ENCODE measurements at places on chromosomes 3 and 15.

GRCh38 chr3:195696632-195697278, 24.0 kb upstream of the MUC20 start:
- no peak for DNase-seq

DNA sequence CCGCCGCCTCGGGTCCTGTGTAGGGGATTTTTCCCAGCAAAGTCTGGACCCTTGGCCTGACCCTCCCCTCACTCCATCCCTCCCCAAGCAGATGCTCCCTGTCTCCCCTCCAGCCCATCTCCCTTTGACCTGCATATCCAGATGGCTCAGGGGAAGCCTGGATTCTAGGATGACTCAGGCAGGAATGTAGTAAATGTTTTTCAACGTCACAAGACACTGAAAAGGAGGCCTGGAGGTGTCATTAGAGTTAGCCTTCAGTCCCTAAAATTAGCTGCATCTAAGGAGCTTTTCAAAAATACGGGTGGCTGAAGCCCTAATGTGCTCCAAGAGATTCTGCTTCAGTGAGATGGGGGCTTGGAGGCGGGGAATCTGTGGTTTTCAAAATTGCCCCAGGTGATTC, 7.2 kb downstream of the ACAN start:
- no peak for DNase-seq

DNA sequence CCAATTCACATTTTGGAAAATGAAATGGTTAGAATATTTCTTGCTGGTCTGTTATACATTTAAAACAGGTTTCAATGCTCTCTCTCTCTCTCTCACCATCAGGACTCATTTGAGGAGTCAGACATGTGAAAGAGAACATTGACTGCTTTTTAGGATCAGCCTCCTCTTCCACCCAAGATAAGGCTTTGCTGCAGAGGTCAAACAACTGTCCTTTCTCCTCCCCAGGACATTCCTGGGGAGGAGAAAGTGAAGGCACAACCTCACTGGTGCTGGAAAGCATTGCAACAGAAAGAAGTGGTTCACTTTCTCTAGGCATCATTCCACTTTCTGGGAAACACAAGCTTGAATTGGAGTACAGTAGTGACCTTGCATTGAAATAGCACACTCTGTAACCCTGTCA, 409.1 kb upstream of the NR2F2 start:
- DNase-seq = no peak

DNA sequence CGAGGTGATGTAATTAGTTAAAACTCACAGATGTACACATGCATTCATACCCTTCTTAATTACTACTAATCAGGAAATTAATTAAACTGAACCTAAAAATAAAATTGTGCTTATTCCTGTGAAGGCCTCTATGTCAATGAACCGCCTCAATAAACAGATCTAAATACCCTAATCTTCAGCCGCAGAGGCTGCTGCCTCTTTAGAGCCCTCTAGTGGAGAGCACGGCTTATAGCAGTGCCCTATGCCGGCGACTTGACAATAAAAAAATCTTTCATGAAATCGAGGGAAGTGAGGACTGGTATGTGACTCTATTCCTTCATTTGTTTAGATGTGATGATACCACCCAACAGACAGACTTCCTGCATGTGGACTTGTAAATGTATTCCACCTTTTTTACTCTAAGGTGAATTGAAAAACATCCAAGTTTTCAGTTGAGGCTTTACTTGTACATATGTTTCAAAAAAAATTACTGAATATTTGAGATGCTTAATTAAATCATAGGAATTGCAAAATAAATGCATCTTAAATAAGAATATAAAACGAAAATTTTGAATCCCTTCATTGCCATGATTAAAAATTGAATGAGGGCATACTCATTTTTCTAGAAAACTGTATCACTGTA, 8.3 kb upstream of the EPHA3 start:
- DNase-seq = peak; percentile 9

- no peak for DNase-seq
These were observed 72.1 kb downstream of the ABTB1 start for GRCh38 chr3:127744875-127745274.

DNA sequence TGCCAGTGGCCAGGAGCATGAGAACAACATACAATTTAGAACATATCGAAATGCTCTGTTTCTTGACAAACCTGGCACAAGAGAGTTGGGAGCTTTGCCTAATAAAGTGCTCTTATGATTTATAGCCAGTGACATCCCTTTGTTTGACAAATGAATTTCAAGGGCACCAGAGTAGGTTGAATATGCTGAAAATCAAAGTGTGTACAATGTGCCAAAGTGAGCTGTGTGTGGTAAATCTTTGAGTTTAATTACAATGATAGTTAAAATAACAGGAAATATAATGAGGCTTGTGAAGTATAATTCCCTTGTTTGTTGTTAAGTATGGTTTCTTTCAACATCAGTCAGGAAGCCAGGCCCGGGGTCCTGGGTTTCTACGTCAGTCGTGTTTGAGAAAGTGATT, 211.9 kb downstream of the EBLN2 start:
- no peak for DNase-seq

- no peak for DNase-seq
These were observed 161.2 kb downstream of the ALCAM start for GRCh38 chr3:105527949-105528348.

DNA sequence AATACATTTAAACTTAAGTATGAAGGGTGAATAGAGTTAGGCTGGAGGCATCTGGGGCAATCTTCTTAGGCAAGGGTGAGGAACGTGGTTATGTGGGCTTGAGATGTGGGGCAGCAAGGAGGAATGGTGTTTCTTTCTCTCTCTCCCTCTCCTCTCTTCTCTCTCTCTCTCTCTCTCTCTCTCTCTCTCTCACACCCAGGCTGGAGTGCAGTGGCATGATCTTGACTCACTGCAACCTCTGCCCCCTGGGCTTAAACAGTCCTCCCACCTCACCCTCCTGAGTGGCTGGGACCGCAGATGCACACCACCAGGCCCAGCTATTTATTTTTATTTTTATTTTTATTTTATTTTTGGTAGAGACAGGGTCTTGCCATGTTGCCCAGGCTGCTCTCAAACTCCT, 4.0 kb upstream of the MGA start:
- no peak for DNase-seq

DNA sequence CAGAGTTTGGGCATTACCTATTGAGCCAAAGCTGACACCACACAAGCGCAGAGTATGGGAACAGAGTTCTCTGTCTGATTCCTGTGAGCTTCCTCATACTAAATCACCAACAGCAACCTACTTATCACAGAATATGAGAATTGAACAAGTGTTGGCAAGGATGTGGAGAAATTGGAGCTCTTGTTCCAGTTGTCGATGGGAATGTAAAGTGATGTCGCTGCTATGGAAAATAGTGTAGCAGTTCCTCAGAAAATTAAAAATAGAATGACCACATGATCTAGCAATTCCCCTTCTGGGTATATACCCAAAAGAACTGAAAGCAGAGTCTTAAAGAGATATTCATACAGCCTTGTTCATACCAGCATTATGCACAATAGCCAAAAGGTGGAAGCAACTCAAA, 33.4 kb downstream of the CD86 start:
- no peak for DNase-seq

DNA sequence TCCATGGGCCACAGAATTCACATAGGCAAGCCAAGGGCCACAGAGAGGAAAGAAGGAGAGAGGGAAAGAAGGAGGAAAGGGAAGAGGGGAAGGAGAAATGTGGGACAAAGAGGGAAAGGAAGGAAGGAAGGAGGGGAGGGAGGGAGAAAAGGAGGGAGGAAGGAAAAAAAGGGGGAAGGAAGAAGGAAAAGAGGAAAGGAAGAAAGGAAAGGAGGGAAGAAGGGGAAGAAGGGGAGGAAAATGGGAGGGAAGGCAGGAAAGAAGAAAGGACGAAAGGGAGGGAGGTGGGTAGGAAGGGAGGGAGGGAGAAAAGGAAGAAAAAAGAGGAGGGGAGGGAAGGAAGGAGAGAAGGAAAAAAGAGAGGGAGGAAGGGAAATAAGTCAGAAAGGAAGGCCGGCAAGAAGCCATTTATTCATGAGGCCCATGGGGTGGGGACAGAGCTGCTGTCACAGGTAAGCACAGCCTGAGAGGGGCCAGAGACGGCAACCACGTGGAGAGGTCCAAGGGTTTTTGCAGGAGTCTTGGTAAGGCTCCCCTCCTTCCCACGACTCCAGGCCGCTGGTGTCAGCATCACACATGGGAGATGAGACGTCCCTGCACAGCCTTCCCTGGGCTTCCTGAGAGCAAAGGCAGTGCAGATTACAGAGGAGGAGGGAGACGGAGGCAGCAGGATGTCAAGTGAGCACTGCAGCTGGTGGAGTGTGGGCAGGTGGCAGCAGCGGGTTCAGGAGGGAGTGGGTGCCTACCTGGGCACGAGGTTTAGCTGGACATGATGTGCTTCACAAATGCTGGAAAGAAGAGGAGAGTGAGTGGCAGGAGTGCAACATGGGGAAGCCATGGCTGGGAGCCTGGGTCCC, 5.5 kb downstream of the MYL3 start:
- no peak for DNase-seq

- no peak for DNase-seq
These were observed 18.9 kb upstream of the ST3GAL6 start for GRCh38 chr3:98744283-98744682.

GRCh38 chr3:194443901-194444300, 42.9 kb downstream of the ATP13A3 start:
- no peak for DNase-seq

DNA sequence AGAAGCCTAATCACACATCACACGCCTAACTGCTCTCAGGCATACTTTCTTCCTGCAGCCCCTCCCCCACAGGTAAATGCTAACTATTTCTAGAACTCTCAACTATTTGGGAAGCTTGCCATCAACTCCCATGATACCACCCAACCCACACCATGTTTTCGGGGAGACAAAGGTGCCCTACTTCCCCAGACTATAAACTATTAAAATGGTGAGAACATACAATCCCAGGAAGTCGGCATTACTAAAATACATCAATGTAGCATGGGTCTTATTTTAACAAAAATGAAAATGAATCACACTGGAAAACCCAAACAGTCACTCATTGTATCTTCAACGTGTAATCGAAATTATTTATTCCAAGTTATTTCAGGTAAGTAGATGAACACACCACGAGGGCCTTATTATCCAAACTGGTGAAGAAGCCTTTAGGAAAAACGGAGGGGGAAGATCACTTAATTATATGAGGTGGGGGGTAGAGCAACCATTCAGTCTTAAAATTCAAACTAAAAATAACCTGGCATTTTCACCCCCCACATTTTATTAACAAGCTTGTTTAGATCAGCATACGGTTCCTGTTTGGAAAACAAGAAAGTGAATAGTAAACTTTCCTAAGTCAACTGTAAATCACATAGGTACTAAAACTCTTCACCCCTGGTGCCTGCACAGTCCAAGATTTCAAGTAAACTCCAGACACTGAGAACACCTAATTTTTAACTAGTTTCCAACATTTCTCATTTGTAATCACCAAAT, 1.9 kb downstream of the TBL1XR1 start:
- DNase-seq = peak; percentile 2

- no peak for DNase-seq
These were observed 121.4 kb upstream of the RARB start for GRCh38 chr3:25306705-25307104.

- DNase-seq = no peak
These were observed 6.5 kb upstream of the TM4SF19 start for GRCh38 chr3:196344663-196345062.

DNA sequence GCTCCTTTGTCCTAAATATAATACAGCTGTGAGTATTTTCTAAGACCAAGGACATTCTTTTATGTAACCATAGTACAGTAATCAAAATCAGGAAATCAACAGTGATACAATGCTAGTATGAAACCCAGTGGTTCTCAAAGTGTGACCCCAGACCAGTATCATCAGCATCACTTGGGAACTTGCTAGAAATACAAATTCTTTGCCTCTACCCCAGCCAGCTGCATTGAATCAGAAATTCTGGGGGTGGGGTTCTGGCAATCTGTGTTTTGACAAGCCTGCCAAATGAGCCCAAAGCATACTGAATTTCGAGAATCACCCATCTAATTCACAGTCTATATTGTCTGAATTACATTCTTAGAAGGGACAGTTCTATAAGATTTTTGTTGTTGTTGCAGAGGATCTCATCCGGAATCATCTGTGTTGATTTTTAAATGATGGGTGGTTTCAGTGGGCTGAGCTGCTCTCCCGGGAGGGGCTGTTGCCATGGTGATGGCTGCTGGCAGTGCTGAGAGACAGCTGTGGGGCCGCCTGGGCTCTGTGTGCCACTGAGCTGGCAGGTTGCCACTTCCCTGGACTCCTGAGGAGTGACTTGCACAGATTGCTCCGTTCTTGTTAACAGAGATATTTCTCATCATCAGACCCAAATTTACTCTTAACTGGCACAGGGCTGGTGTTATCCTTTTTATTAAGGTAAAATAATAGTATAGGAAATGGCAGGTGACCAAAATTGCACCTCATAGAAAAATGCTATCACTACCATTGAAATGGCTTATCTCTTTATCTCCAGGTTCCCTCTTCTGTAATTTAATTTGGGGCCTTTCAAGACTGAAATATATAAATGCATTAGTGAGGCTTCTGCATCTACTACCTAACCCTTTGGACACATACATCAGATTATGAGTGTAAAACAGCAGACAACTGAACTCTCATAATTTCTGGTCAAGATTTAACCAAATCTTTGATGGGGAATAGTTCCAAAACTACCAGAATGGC, 56.5 kb downstream of the NEK11 start:
- peak; percentile 87 for DNase-seq

DNA sequence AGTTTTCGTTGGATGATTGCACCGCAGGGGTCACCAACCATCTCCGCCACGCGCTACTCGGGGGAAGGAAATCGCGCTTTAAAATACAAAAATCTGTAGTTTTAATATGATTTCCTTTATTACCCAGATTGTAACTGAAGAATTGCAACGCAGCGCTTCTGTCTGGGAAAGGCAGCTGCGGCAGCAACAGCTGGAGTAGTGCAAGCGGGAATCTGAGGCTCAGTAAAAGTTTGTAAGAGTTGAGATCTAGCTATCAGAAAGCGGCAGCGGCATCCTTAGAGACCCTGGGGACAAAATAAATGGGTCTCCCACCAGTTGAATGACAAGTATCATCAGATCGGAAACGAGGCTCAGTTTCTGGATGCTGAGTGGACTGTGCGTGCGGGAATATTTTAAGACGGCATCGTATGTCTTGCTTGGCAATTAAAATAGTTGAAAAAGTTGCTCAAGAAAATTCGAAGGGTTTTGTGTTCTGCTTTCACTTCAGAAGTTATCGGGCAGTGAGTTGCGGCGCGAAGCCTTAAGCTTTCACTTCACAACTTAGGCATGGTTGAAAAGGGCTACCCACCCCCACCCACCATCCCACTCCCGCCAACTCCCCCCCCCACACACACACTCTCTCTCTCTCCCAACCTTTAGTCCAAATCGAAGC, 2.7 kb downstream of the MECOM start:
- DNase-seq = no peak

GRCh38 chr3:184553385-184553784, 8.2 kb upstream of the EPHB3 start:
- no peak for DNase-seq

GRCh38 chr3:23831517-23832394, 26.0 kb downstream of the UBE2E1 start:
- DNase-seq = no peak

- DNase-seq = no peak
These were observed 61.2 kb downstream of the VPS8 start for GRCh38 chr3:184873141-184873540.
